GM18507 (cell line): ENCODE measurements at places on chromosomes 4 and X.

DNA sequence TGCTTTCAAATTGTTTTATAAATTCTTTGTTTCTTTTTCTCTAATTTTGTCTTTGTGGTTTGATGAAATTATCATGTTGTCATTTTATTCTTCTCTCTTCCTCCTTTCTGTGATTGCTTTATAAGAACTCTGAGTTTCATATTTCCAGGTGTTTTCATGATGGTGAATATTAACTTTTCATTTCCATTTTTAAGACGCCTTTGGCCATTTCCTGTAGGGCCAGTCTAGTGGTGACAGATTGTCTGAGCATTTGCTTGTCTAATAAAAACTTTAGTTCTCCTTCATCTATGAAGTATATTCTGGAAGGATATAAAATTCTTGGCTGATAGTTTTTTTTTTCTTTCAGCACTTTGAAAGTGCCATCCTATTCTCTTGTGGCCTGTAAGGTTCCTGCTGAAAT is 128.1 kb downstream of the FAM13A start:
- DNase-seq, result no peak

DNA sequence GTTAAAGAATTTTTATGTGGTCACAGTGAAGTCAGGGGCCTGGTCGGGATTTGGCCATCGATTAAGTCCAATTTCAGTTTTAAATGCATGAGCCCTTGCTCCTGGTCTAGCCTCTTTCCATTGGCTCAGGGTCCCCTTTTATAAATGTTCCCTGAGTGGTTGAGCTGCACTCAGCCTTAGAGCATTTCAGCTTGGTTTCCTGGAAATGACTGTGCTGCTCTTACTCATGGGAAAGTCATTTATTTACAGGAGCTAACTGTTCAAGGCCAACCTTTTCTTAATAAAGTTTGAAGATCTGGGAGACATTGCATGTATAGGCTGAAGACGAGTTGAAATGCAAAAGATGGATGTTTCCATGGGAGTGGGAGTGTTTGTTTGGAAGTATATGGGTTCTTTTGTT is 98.8 kb upstream of the CLNK start:
- no peak for DNase-seq

GRCh38 chr4:11328401-11328800 is 100.3 kb downstream of the HS3ST1 start:
- no peak for DNase-seq

GRCh38 chrX:70088751-70089150 is 26.5 kb downstream of the OTUD6A start:
- no peak for DNase-seq

DNA sequence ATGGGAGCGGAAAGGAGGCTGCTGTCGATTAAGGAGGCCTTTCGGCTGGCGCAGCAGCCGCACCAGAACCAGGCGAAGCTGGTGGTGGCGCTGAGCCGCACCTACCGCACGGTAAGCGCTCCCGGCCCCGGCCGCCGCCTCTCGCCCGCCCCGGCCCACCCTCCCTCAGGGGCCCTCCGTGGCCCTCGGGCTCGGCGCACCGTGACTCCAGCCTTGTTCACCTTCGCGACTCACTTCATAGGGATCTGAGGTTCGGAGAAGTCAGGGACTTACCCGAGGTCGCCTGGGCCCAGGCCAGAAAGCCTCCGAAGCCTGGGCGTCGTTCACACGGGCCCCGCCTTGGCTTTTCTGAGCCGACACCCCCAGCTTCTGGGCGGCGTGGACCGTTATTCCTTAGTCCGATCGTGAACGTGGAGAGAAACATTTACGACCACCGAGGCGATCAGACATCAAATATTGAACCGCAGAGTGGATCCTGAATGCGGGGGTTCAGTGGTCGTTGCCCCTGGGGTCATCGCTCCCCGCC is 362 bp downstream of the NCAPG start:
- DNase-seq, result no peak

DNA sequence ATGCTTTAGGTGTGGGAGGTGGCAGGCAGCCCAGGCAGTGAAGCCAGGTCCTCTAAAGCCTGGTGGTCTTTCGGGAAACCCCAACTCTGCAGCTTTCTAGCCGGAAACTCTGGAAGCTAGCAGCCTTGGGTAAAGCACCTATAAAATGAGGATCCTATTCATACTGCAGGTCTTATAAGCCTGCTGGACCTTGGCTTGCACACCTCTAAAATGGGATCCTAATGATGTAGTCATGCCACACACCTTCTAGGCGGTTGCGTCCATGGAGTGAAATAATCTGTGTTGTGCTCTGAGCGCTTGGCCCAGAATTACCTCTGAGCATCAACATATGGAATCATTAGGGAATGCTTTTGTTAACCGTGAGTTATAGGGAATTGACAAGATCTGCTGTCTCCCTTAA is 36.0 kb upstream of the STS start:
- DNase-seq, result no peak

DNA sequence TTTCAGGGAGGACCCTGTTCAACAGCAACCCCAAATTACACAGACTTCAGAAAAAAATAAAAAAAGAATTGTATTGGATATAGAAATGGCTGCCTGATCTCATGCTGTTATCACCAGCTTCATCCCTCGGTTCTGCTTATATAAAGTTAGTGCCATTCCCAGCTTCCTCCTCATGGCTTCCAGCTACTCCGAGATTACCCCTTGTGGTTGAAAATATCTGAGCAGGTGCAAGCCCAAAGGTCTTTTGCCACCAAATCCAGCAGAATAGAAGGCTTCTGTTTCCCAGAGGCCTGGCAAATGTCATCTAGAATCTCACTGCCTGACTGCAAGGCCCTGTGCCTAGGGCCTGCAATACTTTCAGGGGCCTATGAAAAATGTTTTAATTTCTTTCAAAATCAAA is 13.8 kb upstream of the HPGDS start:
- DNase-seq, result no peak

GRCh38 chr4:10161146-10161545 is 44.5 kb upstream of the WDR1 start:
- DNase-seq, result no peak

GRCh38 chrX:44036336-44036735 is 63.1 kb upstream of the NDP start:
- DNase-seq, result no peak
